Activated CD4-positive, alpha-beta memory T cell treated with anti-CD3 and anti-CD28 coated beads for 36 hours (primary cell): ENCODE measurements at places on chromosomes 6 and 20.

GRCh38 chr6:106972500-106972899, 2.0 kb downstream of the CD24 start:
- no peak for DNase-seq

DNA sequence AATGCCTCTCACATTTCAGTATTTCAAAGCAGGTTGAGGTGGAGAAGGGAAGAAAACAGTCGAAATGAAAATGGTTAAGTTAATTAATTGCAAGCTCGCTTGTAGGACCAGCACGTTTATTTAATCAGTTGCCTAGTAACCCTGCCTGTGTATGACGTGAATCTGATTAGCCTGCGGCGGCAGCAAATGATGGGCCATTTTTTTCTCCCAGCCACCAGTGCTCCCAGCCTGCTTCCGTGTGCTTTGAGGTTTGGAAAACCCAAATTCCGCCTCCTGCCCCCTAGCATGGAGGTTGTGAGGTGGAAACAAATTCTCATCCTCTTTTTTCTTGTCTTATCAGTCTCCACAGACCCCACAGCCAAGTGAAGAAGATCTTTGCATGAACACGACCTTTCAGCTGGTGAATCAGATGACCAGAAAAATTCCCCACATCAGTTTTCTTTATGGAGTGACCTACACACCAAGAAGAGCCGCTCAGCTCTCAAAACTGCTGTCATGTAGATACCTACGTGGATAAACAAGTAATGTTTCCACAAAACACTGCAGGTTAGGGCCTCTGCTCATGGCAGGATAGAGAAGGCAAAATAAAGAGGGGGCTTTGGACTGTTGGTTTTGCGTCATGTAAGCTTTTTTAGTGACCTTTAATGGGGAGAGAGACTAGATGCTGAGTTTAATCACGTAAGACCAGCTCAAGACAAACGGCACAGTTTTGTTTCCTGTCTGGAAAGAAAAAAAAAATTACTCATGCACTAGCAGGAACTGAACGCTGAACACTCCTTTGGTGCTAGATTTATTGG, 572.9 kb upstream of the NOX3 start:
- peak; percentile 21 for DNase-seq

- DNase-seq, result peak; percentile 75
These were observed 59.2 kb upstream of the PIM1 start for GRCh38 chr6:37110500-37111461.

- no peak for DNase-seq
These were observed 30.2 kb upstream of the MRGBP start for GRCh38 chr20:62766071-62766450.

DNA sequence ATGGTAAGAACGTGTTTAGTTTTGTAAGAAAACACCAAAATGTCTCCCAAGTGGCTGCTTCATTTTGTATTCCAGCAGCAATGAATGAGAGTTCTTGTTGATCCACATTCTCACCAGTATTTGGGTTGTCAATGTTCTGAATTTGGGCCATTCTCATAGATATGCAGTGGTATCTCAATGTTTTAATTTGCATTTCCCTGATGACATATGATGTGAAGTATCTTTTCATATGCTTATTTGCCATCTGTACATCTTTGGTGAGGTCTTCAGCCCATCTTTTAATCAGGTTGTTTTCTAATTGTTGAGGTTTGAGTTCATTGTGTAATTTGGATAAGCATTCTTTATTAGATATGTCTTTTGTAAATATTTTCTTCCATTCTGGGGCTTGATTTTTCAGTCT, 436.8 kb upstream of the IRAK1BP1 start:
- DNase-seq, result no peak

DNA sequence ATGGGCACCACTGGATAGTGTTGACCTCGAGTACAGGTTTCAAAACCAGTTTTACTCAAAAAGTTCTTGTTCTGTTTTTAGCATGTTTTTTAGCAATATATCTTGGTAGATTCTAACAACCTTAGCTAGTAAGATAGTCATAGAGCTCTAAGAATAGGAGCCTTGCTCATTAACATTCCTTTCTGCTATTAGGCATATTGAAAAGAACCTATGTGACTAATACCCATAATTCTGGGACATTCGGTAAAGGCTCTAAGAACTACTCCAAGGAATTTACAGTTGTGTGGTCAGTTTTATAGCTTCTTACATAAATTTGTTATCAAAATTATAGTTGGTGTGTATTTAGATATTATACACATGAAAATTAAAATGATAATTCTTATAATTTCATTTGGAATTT, 11.6 kb downstream of the SLC9A8 start:
- DNase-seq, result no peak

DNA sequence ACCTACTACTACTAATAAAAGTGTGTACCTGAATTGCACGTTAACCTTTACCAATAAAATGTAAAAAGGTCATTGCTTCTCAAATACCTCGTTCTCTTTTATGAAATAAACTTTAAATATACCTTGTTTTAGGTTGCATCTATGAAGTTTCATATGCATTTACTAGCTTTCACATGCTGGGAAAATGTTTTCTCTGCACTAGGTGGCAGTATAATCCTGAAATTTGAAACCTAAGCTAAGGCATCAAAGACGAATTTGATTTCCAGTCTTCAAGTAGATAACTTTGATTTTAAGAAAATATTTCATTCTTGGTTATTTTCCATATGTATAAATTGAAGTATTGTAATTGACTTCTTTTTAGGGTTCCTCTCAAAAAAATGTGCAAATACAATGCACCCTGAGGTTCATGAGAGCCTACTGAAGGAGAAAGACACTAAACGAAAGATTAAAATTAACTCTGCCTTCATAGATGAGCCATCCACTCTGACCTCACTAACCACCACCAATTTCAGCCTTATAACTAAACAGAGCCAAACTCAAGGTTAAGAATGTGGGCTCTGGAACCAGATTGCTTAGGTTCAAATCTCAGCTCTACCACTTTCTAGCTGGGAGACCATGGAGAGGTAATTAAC, 7.3 kb upstream of the COL9A1 start:
- no peak for DNase-seq

DNA sequence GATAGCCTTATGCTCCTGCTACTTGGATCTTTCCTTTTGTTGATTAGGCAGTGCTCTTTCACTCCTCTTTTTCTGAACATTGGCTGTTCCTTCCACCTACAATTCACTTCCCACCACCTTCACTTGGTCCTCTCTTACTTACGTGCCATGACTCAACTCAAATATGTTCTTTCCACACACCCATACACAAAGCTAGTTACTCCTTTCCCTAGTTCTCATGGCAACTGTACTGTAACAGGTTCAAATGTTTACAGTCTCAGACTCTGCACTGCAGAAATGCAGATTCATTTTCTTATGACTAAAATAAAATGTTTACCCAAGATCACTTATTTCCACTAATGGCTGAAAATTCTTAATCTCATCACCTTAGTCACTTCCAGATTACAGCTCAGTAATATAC, 174.0 kb upstream of the TSHZ2 start:
- no peak for DNase-seq

DNA sequence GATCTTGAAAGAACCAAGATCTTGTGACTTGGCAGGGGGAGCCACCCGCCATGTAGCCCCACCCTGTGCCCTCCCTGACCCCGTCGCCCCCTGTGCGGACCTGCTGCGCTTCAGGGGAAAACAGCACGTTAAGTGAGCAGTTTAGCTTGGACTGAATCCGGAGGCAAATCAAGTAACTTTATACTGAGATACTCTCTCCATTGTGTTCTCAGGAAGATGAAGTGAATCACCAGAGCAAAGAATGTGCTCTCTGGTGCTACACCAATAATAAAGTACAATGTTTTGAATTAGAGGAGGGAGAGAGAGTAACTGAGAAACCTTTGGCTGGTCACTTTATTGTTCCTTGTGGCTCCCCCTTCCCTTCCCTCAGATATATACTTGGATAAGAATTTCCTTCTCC, 83.4 kb downstream of the TXNDC5 start:
- DNase-seq, result no peak

DNA sequence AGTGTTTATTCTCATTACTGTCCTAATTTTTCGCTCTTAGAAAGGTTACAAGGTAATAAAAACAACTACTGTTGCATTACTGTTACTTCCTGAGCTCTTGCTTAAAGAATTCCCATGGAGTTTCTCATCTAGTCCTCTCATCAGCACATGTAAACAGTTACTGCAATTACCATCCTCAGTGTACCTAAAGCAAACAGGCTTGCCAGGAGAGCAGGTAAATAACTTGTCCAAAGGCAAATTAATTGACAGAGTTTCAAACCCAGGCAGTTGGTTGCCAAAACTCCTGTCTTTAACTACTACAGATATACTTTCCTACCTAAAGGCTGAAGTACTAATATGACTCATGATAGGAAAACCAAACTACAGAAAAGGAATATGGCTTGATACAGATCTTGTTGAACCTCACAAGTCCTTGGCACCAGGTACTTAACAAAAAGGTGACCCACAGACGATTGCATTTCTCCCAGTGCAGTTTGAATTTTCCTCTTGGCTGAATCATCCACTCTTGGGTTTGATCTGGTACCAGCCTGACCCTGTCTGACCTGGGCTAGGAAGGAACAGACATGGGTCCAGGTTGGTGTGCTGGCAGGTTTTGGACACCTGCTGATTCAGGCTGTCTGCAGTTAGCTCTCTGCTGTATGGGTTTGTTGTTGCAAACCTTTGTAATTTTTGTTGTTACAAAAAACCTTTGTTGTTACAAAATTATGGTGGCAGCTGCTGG, 153.0 kb downstream of the CFAP61 start:
- DNase-seq, result no peak

GRCh38 chr20:22795871-22796270, 211.5 kb upstream of the FOXA2 start:
- DNase-seq, result no peak

- peak; percentile 28 for DNase-seq
These were observed 39.1 kb downstream of the FAM120B start for GRCh38 chr6:170345662-170346061.

GRCh38 chr6:162377735-162378134, 349.8 kb downstream of the PRKN start:
- no peak for DNase-seq
